GDM1 (cell line): ENCODE measurements at places on chromosomes 5 and 9.

GRCh38 chr5:39231705-39232525 lies 12.6 kb upstream of the FYB1 start:
- no peak for DNase-seq

DNA sequence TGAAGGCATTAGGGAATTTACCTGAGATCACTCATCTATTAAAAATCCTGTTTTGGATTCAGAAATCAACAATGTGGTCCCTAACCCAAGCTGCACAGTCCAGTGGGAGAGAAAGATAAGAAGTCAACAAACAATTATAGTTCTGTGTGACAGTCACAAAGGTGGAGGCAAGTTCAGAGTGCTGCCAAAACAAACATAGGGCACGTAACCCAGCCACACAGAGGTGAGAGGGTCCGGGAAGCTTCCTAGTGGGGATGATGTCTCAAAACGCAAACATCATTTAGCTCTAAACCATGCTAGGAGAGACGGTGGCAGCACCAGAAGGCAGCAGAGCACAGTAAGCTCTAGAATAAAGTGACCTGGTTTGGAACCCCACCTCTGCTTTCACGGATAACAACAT lies 158.9 kb downstream of the MAPKAP1 start:
- DNase-seq, result no peak

DNA sequence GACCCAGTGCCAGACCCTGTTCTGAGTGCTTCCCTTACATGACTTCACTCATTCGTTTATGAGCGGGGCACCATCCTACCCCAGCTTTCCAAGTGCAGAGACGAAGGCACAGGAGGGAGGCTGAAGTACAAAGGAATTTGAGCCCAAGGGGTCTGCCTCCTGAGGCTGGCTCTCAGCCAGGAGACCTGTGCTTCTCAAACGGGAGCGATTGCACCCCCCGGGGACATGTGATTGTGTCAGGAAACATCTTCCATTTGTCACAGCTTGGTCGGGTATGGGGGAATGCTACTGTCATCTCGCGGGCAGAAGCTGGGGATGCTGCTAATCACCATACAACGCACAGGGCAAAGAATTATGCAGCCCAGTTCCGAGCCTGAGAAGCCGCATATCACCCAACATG lies 23.9 kb downstream of the ADCY2 start:
- no peak for DNase-seq

GRCh38 chr9:93678199-93679019 lies 102.0 kb downstream of the PHF2 start:
- no peak for DNase-seq
